ENCODE measurements at places on chromosomes 3 and 15.
A peak's percentile ranks its signal among the peaks of the same experiment; 100 is the strongest.

DNA sequence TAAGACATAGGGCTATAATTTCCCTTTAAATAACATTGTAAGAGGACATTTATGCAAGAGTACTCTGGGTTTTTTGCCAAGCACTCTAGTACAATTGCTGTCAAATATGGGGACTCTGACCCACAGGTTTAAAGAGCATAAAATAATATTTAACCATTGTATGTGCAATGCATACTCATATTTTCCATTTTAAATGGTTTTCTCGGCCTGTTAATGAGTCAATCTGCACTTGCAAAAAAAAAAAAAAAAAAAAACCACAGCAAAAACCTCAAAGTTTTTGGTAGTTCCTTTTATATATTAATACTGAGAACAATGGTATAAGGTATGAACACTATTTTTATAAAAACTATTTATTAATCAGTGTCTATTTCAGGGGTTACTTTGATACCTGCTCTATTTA is 304.0 kb upstream of the CBLB start:
- no peak for DNase-seq

DNA sequence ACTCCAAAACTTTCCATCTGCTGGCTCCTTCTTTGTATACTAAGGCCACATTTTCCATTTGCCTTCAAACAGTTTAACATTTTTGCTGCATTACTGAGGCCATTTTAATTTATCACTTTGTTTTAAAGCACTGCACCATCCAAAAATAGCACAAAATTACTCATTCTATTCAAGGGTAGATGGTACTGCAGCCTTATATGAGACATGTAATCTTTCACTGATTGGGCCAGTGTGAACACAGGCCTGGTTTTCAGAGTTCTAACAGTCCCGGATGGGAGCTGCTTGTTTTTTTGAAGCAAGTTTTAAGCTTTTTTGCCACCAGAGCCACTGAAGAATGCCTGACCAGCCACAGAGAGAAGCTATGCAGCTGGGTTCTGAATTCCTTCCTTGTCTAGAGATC is 172.3 kb upstream of the TSC22D2 start:
- DNase-seq = peak; percentile 94

GRCh38 chr3:51581524-51581923 is 43.0 kb downstream of the RAD54L2 start:
- peak; percentile 21 for DNase-seq

DNA sequence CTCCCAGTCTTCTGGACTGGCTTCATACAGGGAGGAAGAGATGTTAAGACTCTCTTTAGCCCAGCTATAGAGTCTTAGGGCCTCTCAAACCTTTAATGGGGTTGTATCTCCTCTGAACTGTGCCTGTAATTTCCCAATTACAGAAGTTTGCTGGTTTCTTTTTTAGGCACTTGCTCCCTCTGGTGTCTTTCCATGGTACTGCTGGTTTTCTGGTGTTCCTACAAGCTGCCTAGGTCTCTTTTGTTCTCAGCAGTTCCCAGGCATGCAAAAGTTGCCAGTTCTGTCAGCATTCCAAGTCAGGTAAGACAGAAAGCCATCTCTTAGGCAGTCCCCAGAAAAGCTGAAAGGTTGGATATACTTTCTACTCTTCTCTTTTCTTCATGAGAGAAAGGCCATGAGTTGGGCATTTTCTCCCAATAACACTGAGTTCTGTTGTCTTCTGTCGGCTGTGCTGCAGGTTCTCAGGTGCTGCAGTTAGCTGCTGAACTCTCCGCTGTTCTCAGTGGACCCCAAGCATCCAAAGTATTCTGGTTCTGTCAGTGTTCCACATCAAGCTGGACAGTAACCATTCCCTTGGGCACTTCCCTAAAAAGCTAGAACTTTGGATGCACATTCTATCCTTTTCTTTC is 54.4 kb upstream of the EHHADH start:
- peak; percentile 77 for DNase-seq

DNA sequence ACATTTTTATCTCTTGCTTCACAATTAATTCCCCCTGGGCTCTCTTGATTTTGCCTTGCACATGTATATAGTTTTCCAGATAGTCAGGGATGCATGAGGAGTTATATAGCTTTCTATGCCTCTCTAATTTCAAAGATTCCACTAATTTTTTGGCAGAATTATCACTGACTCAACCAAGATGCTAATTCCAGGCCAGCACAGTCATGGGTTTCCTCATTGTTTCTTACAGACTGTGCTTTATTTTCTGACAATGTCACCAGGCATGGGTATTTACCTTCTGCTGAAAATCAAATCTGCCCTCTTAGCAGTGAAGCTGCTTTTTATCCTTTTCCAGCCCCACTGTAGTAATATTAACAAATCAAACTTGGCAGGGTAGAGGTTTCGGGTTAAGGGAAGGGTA is 1520.6 kb upstream of the CADM2 start:
- no peak for DNase-seq

DNA sequence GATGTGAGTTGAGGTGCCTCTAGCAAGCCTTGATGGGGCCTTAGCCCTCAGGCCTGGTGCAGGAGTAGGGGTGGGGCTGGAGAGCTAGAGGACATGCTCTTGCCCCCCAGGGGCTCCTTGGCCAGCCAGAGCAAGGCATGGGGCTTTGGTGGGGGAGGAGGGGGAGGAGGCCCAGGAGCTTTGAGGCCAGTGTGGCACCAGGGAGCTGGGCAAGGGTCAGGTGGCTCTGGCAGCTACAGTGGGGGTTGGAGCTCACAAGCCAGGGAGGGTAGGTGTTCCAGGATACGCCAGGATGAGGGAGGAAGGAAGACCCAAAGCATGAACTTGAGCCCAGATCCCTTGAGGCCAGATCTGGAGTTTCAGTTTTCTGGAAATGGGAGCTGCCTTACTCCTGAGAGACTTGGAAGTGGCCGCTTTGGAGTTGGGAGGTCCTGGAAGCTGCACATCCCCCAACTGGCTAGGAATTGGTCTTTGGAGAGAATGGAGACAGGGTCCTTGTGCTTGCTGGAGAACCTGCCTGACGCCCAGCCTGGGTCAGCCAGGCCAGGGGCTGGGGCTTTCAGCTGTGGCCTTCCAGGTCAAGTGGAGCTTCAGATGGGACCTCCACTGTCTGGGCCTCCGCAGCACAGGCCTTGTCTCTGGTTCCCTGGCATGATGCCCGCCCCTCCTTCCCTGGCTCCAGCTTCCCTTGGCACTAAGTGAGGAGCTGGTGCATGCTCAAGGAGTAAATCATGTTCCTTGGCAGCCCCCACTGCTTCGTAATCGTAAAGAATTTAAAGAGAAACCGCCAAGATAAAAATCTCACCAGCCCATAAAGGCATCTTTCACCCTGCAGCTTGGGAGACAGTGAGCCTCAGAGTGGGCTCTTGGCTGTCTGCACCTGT is 8.7 kb downstream of the SEMA3F start:
- DNase-seq = peak; percentile 98

DNA sequence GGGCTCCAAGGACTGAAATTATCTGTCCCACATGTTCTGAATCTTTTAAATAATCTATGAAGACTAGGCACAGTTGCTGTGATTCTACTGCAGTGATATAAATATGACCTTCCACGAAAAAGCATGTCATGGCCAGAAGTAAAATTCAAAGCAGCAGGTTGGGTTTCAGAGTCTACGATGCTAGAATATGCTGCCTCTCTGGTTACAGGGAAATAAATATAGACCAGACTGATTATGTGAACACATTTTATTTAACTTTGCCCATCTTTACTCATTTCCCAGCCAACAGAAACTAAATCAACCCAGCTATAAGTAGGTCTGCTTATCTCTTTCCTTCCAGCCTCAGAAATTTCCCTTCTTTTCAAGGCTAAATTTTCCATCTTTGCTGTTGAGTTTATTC is 19.9 kb upstream of the TM6SF1 start:
- no peak for DNase-seq

GRCh38 chr15:39920510-39921273 is 626 bp upstream of the GPR176 start:
- DNase-seq = peak; percentile 72

- DNase-seq = no peak
Observed at GRCh38 chr3:152706991-152707713, 127.8 kb upstream of the P2RY1 start.

- DNase-seq = no peak
Observed at GRCh38 chr3:30248423-30248822, 358.0 kb upstream of the TGFBR2 start.

GRCh38 chr3:115627180-115628074 is 4.1 kb downstream of the GAP43 start:
- DNase-seq = no peak

GRCh38 chr3:188830893-188831292 is 340.9 kb upstream of the TPRG1 start:
- peak; percentile 16 for DNase-seq

DNA sequence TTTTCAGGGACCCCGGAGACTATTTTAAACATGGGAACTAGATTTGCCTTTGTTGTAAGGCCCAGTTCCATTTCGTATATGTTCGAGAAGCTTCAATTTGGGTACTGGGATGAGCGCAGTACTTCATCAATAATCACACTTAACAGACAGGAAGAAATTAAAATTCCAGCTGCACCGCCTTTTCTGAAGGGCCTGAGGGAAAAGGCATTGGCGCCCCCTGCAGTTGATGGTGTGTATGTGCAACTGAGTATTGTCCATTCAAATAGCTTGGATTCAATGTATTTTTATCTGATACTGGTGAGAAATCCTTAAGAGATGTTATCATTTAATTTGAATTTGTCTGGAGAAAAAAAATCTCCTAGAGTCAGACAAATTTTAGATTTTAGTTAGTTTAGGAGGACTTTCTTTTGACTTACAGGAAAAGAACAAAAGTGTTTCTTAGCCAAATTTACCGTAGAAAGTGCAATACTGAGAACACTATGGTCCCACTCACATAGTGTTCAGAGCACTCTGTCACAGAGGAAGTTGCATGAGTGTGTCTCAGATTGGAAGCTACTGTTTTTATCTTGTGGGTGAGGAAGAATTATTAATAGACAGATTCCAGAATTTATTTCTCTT is 5.4 kb upstream of the ALDH1A2 start:
- DNase-seq = peak; percentile 65

GRCh38 chr15:28921919-28922706 is 36.3 kb downstream of the APBA2 start:
- DNase-seq = no peak

- DNase-seq = no peak
Observed at GRCh38 chr3:30204126-30204525, 402.3 kb upstream of the TGFBR2 start.

DNA sequence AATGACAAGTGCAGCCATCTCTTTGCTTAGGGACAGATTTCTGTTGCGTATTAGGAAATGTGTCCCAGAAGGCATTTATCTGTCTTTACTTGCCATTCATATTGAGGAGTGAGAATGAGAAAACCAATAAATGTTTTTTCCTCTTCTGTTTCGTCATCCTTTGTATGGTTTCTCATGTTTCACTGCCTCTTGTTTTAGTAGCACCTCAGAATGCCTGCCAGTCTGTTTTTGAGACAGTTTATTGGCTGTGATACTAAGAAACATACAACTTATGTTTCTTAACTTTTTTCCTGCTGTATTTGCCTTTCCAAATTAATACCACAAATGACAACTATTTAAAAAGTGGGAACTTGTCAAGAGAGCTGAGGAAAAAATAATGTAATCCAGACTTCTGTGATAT is 390.2 kb upstream of the GOLIM4 start:
- no peak for DNase-seq

GRCh38 chr3:161989012-161989411 is 492.4 kb downstream of the OTOL1 start:
- DNase-seq = no peak

- DNase-seq = no peak
Observed at GRCh38 chr3:194691481-194692283, 6.0 kb downstream of the FAM43A start.

- no peak for DNase-seq
Observed at GRCh38 chr3:140006331-140006730, 71.3 kb downstream of the CLSTN2 start.

DNA sequence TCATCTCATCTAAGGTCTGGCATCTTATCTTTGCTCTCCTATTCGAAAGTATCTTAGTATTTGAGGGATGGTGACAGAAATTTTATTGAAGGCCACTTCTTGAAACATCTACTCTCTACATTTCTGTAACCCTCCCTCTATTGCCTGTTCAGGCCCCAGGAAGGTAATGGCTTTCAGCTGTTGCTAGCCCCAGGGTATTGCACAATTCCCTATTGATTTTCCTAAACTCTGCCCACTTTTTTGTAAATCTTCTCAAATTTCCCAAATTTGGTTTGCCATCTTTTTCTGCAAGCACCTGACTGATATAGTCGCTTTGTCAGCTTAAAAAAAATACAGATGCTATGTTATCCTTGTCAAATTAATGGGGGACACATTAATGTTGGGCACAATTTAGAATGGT is 242.1 kb downstream of the RAP2B start:
- DNase-seq = no peak

DNA sequence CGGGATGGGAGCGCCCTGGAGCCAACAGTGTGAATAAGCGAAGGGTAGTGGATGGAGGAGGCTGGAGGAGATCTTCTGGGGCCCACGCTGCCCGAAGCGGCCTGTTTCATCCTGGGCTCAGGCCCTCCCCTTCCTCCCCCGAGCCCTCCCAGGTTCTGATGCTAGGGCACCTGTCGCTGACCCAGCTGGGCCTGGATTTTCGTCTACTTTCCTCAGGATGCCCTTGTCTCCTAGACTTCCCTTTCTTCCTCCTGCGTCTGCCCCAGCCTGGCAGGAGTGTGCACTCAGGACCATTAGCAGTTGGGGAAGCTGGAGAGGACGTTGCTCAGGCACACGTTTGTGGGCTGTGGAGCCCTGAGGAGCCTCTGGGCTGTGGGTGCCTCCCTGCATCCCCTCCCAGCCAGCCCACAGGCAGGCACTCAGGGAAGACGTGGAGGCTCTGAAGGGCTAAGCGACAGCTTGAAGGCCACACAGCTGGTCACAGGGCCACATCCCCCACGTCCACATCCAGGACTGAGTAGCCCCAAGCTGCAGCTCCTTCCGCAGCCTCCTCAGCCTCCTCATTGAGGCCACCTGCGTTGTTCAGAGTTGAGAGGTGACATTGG is 23.9 kb upstream of the PIGZ start:
- no peak for DNase-seq

GRCh38 chr3:110352841-110353604 is 718.6 kb upstream of the NECTIN3 start:
- DNase-seq = peak; percentile 28

DNA sequence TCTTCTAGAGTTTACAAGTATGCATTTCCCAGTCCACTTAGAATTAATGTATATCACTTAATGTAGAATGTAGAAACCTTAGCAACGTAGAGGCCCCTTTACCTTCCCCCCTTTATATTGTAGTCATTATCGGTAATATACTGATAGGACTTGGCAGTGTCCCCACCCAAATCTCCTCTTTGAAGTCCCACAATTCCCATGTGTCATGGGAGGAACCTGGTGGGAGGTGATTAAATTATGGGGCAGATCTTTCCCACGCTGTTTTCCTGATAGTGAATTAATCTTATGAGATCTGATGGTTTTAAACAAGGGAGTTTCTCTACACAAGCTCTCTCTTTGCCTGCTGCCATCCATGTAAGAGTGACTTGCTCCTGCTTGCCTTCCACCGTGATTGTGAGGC is 31.0 kb downstream of the ARL8B start:
- DNase-seq = no peak

- no peak for DNase-seq
Observed at GRCh38 chr3:140198242-140198641, 263.3 kb downstream of the CLSTN2 start.

DNA sequence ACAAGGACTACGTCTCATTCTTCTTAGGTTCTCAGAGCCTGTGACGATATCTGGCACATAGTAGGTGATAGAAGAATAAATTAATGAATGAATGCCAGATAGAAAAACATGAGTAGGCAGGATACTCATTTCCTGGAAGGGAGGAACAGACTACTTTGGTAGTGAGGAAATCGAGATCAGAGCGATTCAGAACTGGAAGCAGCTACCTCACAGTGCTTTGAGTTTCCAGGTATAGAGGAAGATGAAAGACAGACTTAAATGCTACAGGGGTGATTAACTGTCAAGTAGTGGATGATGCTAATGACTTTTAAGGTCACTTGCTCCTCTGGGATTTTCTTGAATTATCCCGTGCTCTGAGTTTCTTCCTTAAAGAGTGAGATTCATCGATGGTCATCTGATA is 951.5 kb upstream of the CFAP20DC start:
- no peak for DNase-seq
